ENCODE measurements at places on chromosomes 3 and 15.

DNA sequence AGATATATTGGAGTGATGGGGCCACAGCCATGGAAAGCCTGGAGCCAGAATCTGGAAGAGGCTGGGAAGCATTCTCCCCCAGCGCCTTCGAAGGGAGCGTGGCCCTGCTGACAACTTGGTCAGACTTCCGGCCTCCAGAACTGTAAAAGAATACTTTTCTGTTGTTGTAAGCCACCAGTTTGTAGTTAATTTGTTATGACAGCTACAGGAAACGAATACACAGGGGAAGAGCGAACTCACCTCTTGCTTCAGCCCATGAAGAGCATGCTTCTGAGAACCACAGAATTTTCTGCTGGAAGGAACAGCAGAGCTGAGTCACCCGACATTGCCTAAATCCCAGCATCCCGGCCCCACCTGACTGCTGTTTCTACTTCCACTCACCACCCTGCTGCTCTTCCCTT lies 501.7 kb downstream of the SHQ1 start:
- DNase-seq, result no peak

DNA sequence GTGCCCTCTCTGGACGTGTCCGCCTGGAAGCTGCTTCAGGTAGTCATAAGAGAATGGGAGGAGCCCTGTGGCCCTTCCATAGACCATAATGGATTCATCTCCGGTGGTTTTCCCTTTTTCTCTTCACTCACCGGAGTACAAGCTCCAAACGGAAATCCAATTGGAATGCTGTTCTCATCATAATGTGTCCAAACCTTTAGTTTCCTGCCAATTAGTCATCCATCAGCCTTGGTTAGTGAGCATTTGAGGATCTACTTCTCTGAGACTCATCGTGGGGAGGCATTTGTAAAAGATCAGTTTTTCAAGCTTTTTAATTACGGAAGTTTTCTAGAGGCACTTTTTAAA lies 34.9 kb downstream of the ABHD2 start:
- no peak for DNase-seq

DNA sequence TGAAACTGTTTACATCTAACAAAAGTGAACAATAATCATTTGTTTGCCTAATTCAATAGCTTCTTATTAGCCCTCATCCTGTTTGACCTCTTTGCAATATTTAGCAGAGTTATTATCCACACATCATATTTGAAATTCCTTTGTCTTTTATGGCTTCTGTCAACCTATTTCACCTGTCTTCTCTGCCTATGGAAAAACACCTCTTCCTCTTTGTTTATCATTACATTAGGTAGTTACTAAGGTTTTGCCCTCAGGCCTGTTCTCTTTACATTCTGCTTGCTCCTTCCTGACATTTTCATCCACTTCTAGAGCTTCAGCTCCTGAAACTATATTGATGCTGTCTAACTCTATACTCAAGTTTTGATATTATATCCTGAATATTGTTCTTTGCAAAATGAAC lies 183.0 kb downstream of the SUCNR1 start:
- no peak for DNase-seq

DNA sequence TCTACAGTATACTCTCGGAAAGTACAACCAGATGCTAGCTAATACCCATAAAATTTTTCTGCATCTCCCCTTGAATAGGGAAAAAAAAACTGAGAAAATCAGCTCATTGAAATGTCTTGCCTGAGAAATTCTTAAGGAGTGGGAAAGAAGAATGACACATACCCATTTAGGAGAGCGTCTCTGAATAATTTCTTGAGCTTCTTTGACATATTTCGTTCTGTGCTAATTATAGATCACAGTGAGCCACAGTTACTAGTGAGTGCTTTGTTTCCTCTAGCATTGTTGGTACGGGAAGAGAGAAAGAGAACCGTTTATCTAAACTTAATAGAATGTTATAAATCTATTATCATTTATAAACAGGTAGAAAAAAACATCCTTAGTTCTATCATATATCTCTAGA lies 588.4 kb downstream of the UNC13C start:
- DNase-seq, result no peak

DNA sequence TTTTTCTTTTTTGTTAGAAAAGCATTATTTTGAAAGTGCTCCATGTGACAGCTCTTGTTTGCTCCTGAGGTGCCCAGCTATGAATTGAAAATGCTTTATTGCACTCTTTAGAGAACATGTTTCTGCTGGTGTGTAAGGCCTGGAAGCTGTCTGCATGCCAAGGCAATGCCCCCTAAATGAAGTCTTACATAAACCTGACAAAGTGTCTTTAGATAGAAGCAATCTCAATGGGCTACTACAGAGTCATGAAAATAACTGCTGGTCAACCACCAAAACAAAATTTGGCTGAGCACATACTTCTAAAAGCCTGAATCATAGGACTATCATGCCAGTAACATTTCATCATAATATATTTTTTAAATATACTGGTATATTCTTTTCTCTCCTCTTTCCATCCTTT lies 178.7 kb downstream of the THRB start:
- DNase-seq, result no peak

DNA sequence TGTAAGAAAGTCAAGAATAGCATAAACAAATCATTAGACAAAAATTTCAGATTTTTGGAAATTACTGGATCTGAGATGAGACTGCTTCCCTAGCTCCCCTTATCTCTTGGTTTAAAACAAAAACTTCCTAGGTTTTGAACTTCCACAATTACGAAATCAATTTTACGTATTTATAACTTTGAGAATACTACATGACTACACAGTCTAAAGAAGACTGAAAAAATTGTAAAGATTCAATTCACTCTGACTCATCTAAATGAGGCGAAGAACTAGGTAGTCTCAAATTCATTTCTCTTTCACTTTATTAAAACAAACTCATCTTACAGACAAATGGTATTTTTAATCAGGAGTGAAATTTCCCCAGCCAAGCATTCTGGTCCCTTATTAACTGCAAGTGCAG lies 10.3 kb downstream of the CCDC54 start:
- DNase-seq, result no peak

DNA sequence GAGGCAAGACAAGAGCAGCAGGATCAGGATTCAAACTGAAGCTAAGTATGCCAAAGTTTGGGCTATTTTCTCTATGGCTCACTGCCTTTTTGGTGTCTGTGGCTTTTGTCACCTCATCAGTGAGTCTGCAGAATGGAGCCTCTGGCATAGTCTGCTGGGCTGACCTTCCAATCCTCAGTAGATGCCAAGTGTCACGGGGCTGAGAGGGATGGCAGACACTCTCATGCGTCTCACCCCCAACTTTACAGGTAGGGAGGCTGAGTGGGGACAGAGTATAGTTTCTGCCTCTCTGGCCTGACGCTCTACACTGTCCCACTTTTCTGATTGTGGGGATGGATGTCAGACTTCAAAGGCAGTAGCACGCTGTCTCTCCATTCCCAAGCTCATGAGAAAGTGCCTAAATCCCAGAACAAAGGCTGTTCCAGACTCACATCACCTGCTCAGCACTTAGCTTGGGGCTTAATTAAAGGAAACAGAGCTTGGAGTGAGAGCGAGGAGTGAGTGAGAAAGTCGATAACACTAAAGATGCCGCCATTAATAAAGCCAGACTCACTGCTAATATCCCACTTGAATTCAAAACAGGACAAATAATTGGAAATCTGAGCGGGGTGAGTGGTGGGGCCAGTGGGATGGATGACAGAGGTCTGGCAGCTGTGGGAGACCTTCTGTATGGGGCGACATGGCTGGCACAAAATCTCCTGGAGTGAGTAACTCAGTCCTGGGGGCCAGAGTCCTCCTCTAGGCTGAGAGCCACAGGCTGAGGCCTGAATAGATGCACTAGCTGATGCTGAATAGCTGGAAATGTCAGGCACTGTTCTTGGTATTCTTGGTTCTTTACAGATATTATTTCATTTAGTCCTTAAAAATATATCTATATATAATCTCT lies 78.4 kb upstream of the MRPS22 start:
- DNase-seq, result no peak

GRCh38 chr3:119304201-119304713 lies 10.1 kb downstream of the ARHGAP31 start:
- DNase-seq, result no peak

DNA sequence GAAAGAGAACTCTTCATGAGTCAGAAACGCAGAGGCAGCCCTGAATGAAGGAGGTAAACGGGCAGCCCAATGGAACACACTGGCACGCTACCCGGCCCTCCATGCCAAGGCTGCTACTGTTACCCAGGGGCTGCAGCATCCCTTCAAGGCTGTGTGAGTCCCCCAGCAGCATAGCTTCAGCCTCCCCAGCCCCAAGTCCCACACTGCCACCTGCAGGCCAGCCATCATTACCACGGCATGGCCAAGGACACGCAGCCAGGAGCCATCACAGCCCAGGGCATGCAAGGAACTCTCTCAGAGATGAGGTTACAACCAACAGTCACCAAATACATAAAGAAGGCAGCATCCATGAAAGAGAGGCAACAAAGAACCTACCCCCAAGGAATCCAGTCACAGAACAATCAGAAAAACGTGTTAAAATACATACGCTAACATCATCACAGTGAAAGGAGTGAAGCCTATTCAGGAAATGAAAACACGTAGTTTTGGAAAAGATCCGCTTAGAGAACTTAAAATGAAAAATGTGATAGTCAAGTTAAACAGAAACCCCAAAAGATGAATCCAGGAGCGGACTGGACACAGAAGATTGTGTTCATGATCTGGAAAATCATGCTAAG lies 22.4 kb downstream of the PLA2G4F start:
- DNase-seq, result peak; percentile 39

DNA sequence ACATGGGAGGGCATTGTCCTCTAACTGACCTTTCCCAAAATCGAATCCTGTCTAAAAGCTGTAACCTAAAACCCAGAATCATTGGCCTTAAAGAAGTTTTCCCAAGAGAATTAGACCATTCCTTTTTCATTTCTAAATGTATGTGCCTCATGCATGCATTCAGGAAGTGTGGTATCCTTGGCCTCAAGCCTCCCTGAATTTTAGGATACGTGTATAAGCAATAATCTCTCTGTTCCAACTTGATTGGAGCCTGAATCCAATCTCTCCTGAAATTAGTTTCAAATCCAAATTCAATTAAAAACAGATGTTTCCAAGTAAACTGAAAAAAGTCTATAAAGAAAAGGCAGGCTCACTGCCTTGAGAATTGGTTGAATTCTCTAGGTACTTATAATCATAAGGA lies 86.0 kb upstream of the VEPH1 start:
- DNase-seq, result no peak

DNA sequence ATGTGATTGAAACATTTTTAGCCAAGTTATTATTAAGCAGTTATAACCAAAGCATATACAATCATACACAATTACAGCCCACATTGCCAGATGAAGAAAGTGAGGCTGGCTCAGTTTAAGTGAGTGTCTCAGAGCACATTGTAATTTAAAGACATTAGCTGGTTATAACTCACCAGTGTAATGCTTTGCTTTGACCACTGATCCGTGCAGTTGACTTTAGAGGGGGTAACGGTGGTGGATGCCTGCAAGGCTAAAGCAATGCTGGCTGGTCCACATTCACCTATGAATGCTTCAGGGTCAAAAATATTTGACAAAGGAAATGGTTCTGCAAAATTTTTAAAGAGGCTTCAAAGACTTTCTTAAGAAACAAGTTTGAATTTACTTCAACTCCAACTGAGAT lies 1.2 kb downstream of the C3orf85 start:
- DNase-seq, result no peak

- no peak for DNase-seq
These were observed 305.9 kb upstream of the ARRDC4 start for GRCh38 chr15:97654481-97655076.

DNA sequence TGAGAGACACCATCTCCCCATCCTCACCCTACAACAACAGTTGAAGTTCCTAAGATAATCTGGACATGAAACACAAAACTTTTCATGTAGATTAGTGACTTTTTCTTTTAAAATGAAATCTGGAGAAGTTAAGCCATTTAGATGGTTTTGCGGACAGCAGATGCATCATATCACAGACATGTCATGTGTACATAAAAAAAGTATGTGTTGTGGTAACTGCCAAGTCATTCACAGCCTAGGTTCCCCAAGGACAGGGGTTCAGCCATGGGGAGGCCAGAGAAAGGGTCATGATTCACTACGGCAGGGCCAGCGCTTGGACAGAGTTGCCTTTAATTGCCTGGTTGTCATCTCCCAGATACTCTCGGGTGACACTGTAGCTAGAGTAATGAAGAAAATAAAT lies 163.2 kb downstream of the PDZRN3 start:
- no peak for DNase-seq

GRCh38 chr3:72601060-72601459 lies 247.2 kb downstream of the SHQ1 start:
- no peak for DNase-seq

DNA sequence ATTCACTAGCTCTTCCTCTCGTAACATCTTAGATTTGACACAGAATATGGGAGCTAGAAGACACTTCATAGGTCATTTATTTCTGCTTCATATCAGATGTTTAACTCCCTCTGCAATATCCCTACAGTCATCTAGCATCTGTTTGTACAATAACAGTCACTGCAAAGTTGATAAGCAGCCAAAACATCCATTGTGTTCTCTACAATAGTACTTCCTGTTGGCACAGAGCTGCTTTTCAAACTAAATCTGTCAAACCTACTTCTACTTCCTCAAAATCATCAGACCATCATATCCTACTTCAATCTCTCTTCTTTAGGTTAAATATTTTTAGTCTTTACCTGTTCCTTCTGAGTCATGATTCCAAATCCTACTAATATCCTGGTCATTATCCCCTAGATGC lies 233.2 kb downstream of the FGF12 start:
- no peak for DNase-seq

DNA sequence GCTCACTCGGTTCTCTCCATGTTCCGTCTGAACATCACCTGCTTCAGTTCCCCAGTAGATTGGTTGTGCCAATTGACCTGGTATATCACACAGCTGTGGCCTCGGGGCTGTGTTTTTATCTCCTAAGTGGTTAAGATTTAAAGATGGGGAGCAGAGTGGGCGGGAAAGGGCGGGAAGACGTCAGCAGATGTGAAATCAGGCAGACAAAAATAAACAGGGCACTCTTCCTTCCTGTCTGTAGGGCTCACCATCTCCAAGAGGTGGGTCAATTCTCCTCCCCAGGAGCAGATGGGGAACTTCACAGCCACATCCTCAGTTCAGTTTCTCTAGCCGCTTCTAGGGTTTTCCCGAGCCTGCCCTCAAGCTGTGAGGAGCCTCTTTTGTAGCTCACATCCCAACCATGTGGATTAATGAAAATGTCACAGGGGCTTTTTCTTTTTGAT lies 26.8 kb upstream of the LIMD1 start:
- DNase-seq, result no peak

DNA sequence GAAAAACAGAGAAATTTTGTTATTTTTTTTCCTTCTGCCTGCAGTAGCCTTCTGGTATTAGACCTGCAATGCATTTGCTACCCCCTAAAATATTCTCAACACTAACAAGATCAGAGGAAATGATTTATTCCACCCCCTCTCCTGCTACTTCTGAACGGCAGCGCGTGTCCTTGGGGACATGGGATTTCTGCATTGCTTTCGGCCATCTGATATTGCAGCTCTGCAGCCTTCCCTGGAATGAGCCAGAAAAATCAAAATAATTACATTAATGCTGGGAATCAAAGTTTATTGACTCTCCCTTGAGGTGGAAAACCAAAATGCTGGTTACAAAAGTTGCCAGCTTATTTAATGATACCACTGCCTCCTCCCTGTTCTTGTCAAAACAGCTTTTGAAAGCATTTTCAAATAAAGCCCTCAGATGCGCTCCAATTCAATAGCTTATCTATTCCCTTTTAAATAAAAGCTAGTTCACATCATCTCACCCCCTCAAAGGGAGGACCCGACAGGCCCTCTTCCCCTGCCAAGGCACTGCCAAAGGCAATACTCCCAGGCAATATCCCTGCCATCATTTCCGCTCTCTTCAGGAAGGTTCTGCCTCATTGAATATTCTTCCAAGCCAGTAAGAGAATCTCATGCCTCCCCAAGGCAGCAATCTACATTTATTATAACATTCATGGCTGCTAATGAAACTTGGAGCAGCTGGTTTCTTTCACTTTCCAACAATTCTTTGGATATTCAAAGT lies 96.6 kb downstream of the FHIT start:
- DNase-seq, result no peak

All from neural crest cell (in vitro differentiated cells).